ENCODE measurements at places on chromosomes 3 and 15. TPM values are rescaled to one million over a fixed set of nuclear protein-coding genes. Genes with fewer than 3 reads are reported as not detected.

NME9 gene
- total RNA-seq: 2.5 TPM

FBXO22 gene
- 24.3 TPM for total RNA-seq

SLC12A1 gene
- total RNA-seq: not detected

WDR93 gene
- 2.4 TPM for total RNA-seq

AMOTL2 gene
- total RNA-seq: 151 TPM

ASB14 gene
- total RNA-seq: not detected

CEP70 gene
- total RNA-seq: 60.8 TPM

CPB1 gene
- total RNA-seq: not detected

DNA sequence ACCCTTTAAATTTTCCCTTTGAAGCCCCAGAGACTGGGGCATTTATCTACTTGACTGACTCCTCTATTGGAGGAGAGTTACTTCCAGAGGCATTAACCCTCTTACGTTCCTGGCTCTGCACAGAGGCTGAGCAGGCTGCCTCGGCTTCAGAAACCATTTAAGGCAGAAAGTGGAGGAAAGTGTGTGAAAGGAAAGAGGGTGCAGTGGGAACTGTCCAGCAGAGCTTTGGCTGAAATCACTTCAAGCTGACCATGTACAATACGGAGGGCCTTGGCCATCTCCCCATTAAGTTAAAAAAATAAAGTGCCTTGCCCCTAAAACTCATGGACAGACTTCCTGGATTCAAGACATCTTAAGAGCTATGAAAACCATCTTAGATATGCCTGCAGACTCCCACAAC is 238.7 kb downstream of the SV2B start:
- no peak for DNase-seq

- no peak for DNase-seq
Measured at GRCh38 chr15:58669108-58669507, 80.4 kb downstream of the ADAM10 start.

GRCh38 chr3:143476965-143477640 is 357.5 kb downstream of the CHST2 start:
- DNase-seq: no peak

GRCh38 chr15:43251871-43252250 is 14.9 kb downstream of the TGM5 start:
- DNase-seq: no peak

- no peak for DNase-seq
Measured at GRCh38 chr3:42432485-42432884, 22.1 kb upstream of the LYZL4 start.

DNA sequence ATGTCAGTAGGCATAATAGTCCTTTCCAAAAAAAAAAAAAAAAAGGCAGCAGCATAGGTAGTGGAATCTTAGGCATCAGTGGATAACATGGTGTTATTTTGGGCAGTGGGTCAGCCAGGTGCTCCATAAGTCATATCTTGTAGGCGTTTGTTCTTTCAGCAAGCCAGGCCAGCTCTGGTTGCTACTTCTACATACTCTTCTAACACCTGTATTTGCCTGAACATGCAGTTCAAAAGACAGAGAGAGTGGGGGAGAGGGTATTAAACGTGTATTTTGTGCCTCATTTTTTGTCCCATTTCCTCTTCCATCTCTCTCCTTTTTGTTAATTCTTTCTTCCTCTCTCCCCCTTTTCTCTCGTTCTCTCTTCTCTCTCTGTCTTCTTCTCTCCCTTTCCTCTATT is 110.4 kb downstream of the TPRG1 start:
- no peak for DNase-seq

DNA sequence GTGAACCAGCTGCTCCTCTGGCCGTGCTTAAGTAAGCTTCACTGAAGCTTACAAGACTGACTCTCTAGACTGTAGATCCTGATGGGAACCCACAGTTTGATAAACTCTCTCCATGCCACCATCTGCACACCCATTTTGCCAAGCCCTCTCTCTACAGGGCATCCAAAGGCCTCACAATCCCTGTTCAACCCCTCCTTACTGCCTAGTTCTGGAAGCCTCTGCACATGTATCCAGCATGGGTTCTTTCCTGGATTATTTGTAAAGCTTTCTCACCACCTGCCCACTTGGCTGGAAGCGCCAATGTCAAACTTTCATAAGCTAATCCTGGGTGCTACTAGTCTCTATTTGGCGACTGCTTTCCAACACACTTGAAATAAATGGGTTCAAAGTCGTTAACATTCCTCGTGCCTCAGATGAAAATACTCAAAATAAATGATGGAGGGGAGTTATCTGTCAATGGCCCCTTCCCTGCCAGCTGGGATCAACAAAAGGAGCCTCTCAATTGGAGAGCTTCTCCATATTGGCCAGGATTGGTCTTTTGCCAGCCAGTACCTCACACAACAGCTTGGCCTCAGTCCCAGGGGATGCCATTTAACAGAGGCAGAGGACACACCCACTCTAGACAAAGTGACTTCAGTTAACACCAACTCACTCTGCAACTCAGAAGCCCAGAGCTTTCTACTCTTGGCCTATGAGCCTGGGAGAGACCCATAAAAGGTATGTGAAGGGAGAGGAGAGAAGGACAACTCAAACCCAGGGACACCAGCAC is 48.1 kb downstream of the SH3BP5 start:
- peak; percentile 67 for DNase-seq

DNA sequence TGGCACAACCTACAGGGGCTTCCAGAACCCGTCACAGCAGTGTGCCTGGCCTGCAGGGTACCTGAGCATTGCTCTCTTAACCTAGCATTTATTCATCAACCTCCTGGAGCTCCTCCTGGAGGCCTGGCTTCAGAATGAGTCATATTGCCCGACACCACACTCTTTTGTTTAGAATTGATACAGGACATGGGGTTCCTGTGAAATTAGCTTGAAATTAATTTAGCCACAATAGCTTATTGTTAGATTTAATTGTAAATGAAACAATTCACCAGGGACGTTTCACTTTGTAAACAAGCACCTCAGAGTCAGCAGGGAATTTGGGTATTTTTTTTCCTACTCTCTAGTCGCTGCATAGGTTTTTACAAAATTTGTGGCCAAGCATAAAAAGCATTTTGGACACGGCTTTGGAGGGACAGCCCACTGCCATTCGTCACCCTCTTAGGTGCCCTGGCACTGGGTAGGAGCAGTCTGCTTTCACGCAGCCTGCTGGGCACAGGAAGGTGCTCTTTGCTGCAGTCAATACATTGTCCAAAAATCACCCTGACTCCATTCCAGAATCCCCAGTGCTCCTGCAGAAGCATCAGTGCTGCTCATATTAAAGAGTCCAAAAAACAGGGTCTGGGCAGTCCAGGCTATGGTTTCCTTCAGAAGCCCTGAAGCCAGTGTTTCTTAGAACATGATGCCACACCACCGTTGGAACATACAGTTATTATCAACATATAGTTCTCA is 60.8 kb upstream of the MEF2A start:
- DNase-seq: no peak

GRCh38 chr15:64009798-64010261 is 36.5 kb downstream of the DAPK2 start:
- no peak for DNase-seq

DNA sequence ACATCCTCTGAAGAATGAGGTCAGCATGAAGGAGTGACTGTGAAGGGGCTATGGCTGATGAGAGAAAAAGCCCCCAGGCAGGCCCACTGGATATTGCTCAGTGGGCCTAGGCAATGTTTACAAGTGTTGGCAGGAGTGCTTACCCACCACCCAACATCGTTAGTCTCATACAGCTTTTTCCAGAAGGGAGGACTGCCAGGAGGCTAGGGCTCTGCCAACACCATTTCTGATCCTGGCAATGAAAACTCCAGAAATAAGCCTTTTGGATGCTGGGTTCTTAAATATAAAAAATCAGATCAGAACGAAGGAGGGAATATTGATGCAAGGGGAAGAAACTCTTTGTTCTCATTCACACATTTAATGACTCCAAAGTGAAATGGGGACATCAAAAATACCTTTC is 189.1 kb downstream of the DCLK3 start:
- DNase-seq: no peak

DNA sequence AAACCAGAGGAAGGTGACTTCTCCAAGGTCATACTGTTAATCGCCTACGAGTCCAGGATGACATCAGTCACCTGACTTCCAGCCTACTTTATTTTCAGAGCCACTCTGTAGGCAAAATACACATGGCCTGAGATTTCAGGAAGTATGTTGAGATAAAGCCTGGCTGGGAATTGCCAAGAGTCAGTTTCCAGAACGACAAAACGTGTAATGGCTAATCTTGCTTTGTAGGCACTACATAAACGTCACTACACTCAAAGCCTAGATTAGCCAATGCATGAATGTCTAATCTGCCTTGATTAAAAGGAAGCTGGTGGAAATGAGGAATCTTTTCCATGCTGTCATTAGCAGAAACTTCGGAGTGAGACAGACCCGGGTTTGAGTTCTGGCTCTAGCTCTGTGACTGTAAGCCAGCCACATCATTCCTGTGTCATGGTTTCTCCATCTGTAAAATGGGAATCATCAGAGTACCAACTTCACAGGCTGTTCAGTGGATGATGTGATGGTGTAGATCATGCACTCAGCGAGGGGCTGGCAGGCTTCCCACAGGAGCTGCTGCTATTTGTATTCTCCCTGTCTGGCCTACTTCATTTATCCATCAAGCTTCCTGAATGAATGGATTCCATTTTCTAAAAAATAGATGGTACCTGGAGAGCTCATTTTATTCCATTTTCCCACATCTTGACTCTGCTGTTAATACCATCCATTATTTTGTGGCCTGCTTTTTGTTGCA is 241.9 kb downstream of the XXYLT1 start:
- DNase-seq: no peak

DNA sequence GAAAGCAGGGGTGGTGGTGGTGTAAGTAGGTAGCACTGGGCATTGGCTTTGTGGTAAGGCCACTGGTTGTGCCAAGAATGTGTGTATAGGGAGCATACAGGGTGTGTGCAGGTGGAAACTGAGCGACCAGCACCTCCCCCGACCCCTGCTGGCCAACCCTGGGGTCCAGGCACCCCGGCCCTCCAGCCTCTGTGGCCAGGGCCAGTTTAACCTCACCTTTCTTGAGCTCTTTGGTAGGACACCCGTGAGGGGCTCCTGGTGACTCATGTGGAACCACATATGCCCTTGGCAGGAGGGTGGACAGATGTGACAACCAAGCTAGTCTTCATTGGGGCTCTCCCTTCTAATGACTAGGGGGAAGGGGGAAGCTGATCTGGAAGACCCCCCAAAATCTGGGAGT is 19.5 kb downstream of the SHF start:
- peak; percentile 63 for DNase-seq

DNA sequence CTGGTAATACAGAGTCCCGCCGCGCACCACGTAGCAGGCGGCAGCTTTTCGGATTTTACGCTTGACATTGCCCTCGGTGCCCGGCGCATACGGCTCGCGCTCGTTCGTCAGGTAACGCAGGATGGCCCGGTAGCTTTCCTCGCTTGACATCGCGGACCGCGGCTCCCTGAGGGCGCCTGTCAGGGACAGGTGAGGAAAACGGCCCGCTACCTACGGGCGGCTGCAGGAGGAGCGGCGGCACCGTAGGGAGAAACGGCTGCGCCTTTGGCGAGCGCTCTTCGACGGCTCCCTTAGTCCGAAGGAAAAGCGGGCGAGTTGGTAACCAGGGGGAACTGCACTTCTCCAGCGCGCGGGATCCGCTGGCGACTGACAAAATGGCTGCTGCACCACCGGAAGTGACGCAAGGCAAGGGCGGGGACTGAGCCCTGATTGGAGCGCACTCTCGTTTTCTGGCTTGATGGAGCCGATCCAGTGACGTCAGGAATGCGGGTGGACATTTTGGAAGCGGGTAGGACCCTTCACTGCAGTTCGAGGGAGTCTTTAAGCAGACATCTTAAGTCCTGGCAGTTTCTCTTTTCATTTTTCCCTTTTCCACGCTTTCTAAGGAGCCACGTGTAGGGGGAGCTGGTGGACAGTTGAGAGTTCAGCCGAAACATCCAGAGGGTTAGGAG is at the start of gene ZBTB11:
Gene ZBTB11, minus strand, starts transcription at position 368 of the 671 bp plus-strand sequence. Its CDS starts 218 bp downstream, at position 150.
- peak; percentile 99 for DNase-seq

- no peak for DNase-seq
Measured at GRCh38 chr3:152400887-152401286, 132.2 kb downstream of the MBNL1 start.

Data from upper lobe of left lung (tissue), 6 donors.